Hair follicular keratinocyte (primary cell): ENCODE measurements at places on chromosomes 11 and 22. TPM values are rescaled to one million over a fixed set of nuclear protein-coding genes. Genes with fewer than 3 reads are reported as not detected.

The OR51E2 gene
- total RNA-seq: not detected in 2 replicates

The GRIK4 gene
- not detected in 2 replicates for total RNA-seq

The B4GAT1 gene
- total RNA-seq: 15.6 and 18.1 TPM in 2 replicates

The MMP27 gene
- not detected in 2 replicates for total RNA-seq
